ENCODE measurements at places on chromosomes 2 and 18.

DNA sequence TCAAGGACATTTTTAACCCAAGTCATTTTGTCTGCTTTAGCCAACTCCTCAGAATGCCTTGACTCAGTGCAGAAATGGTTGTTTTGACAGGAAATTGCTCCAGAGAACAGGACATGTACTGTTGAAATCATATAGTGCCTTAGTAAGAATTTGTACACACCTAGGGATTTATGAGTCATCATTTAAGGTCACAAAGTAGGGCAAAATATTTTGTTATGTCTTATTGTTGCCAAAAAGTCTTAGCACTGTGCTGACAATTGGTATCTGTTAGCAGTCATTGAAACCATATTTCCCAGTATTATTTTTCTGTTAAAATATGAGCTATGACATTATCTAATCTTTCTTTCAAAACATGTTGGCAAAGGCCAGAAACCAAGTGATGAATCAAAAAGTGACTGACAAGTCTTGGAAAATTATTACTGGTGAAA, 104.5 kb downstream of the OSBPL6 start:
- no peak overlapping the region for H3K4me3 ChIP-seq
- H3K4me1 ChIP-seq, result peaks cover 13% of the 10 kb centered on the region
- no peak for DNase-seq
- H3K27ac ChIP-seq, result peak overlapping the region; percentile 45
- H3K27me3 ChIP-seq, result no peaks in the 10 kb centered on the region
- no peaks in the 10 kb centered on the region for H3K36me3 ChIP-seq

GRCh38 chr2:241818229-241818942, 9.4 kb downstream of the NEU4 start:
- H3K27ac ChIP-seq, result no peak overlapping the region
- no peaks in the 10 kb centered on the region for H3K4me1 ChIP-seq

- no peak for DNase-seq
- no peaks in the 10 kb centered on the region for H3K27me3 ChIP-seq
- H3K27ac ChIP-seq, result no peak overlapping the region
- H3K36me3 ChIP-seq, result peaks cover 7% of the 10 kb centered on the region
- no peak overlapping the region for H3K4me3 ChIP-seq
- no peaks in the 10 kb centered on the region for H3K4me1 ChIP-seq
Observed at GRCh38 chr2:3265981-3266924, 111.4 kb downstream of the EIPR1 start.

- H3K27me3 ChIP-seq, result no peaks in the 10 kb centered on the region
- H3K36me3 ChIP-seq, result peaks cover 2% of the 10 kb centered on the region
- no peak overlapping the region for H3K27ac ChIP-seq
- H3K4me1 ChIP-seq, result peaks cover 28% of the 10 kb centered on the region
- peak overlapping the region; percentile 65 for H3K4me3 ChIP-seq
Observed at GRCh38 chr18:79952456-79952995, 1.1 kb upstream of the SLC66A2 start.

GRCh38 chr18:40577239-40577980, 1377.6 kb upstream of the PIK3C3 start:
- H3K4me3 ChIP-seq, result no peak overlapping the region
- H3K4me1 ChIP-seq, result no peaks in the 10 kb centered on the region
- H3K36me3 ChIP-seq, result no peaks in the 10 kb centered on the region
- no peak for DNase-seq
- H3K27me3 ChIP-seq, result peaks cover 2% of the 10 kb centered on the region

GRCh38 chr2:64203131-64203857, 59.1 kb upstream of the PELI1 start:
- peaks cover 41% of the 10 kb centered on the region for H3K4me1 ChIP-seq
- peak overlapping the region; percentile 93 for H3K27ac ChIP-seq
- no peak for DNase-seq
- H3K4me3 ChIP-seq, result no peak overlapping the region

DNA sequence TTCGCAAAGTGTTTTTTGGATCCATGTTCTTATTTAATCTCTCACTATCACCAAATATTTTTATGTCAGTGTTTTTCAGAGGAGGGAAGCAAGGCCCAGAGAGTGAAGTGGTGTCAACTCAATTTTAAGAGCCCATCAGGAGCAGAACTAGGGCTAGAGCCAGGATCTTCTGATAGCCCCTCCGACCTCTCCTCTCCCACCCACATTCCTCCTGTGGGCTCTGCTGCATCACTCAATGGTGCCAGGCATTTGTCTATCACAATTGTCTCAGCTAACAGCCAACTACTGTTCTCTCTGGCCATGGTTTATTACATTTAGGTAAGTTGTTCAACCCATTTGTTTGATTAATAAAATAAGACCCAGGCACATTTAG, 68.6 kb downstream of the MAPK4 start:
- peaks cover 32% of the 10 kb centered on the region for H3K4me1 ChIP-seq
- no peak for DNase-seq
- H3K4me3 ChIP-seq, result no peak overlapping the region
- peaks cover 5% of the 10 kb centered on the region for H3K27me3 ChIP-seq
- H3K36me3 ChIP-seq, result no peaks in the 10 kb centered on the region

DNA sequence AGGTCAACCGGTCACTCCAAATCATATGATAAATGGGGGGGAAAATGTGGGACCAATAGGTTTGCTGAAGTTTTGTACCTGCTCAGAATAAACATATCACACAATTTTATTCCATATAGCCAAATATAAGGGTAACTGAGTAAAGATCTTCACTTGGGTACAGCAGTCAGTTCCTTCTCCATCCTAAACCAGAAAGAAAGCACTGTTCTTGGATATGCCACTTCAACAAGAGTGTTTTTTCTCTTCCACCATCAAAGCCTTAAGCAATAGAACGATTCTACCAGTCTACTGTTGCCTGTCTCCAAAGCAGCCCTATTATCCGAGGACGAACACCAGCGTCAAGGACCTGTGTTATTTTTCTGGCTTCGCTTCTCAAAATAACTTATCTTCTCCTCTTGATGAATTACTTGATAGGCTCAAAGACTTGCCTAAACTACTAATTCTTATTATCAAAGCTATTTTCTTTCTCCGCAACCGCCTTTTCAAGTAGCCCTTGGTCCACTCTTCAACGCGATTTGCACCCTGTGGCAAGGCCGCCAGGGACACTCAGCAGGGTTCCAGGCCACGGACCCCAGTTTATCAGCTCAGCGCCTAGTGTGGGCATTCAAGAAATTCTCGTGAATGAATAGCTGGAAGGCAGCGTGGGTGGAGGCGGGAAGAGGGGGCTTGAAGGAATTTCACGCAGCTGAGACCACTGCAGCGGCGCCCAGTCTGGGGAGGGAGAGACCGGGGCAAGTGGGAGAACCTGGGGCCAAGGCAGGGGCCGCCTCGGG, 646 bp downstream of the ALS2 start:
- H3K4me1 ChIP-seq, result peaks cover 51% of the 10 kb centered on the region
- H3K36me3 ChIP-seq, result no peaks in the 10 kb centered on the region
- peak overlapping the region; percentile 95 for H3K27ac ChIP-seq
- no peak for DNase-seq
- H3K4me3 ChIP-seq, result peak overlapping the region; percentile 94
- peaks cover 4% of the 10 kb centered on the region for H3K27me3 ChIP-seq

GRCh38 chr2:88827821-88828220, 136.3 kb downstream of the RPIA start:
- H3K4me1 ChIP-seq, result no peaks in the 10 kb centered on the region
- H3K4me3 ChIP-seq, result no peak overlapping the region
- H3K27me3 ChIP-seq, result peaks cover 14% of the 10 kb centered on the region
- no peak overlapping the region for H3K27ac ChIP-seq
- DNase-seq, result no peak
- H3K36me3 ChIP-seq, result no peaks in the 10 kb centered on the region

GRCh38 chr2:130808482-130809268, 28.0 kb upstream of the ARHGEF4 start:
- peaks cover 35% of the 10 kb centered on the region for H3K27me3 ChIP-seq
- peak; percentile 56 for DNase-seq
- no peak overlapping the region for H3K4me3 ChIP-seq
- no peaks in the 10 kb centered on the region for H3K4me1 ChIP-seq

- H3K27me3 ChIP-seq, result no peaks in the 10 kb centered on the region
- H3K27ac ChIP-seq, result no peak overlapping the region
- no peaks in the 10 kb centered on the region for H3K36me3 ChIP-seq
- H3K4me3 ChIP-seq, result no peak overlapping the region
- peaks cover 5% of the 10 kb centered on the region for H3K4me1 ChIP-seq
Observed at GRCh38 chr2:8158711-8159110, 523.1 kb upstream of the ID2 start.

GRCh38 chr2:141384676-141385075, 746.1 kb downstream of the LRP1B start:
- H3K4me1 ChIP-seq, result no peaks in the 10 kb centered on the region
- H3K4me3 ChIP-seq, result no peak overlapping the region
- H3K36me3 ChIP-seq, result no peaks in the 10 kb centered on the region
- no peak overlapping the region for H3K27ac ChIP-seq

DNA sequence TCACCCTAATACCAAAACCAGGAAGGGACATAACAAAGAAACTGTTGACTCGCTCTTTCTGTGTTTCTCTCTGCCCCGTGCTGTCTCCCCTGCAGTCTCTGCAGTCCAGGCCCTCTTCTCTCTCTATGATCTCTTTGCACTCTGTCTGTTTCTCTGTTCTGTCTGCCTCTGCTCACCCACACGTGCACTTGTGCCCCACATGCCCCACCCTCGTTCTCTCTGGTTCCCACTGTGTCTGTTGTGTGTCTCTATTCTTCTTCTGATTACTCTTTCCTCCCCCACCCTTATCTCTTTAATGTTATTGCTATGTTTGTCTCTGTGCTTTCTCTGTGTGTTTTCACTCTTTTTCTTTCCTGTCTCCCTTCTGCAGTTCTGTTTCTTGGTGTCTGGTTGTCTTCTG, 54.0 kb downstream of the NAT8 start:
- no peak overlapping the region for H3K4me3 ChIP-seq
- H3K27me3 ChIP-seq, result no peaks in the 10 kb centered on the region
- peaks cover 11% of the 10 kb centered on the region for H3K36me3 ChIP-seq
